ENCODE measurements at places on chromosomes 3 and 15. TPM values are rescaled to one million over a fixed set of nuclear protein-coding genes. Genes with fewer than 3 reads are reported as not detected.
A peak's percentile ranks its signal among the peaks of the same experiment; 100 is the strongest.

INKA1 gene
- 5.7 TPM for total RNA-seq

WDR72 gene
- not detected for total RNA-seq

PROS1 gene
- 1.3 TPM for total RNA-seq

SH2D7 gene
- not detected for total RNA-seq

CCDC32 gene
- 21.8 TPM for total RNA-seq

CCR9 gene
- not detected for total RNA-seq

CNTN3 gene
- not detected for total RNA-seq

TRH gene
- not detected for total RNA-seq

MAP6D1 gene
- total RNA-seq = 10.8 TPM

- no peak for DNase-seq
- H3K4me3 ChIP-seq = no peak overlapping the region
- H3K27me3 ChIP-seq = no peaks in the 10 kb centered on the region
- no peak overlapping the region for H3K27ac ChIP-seq
- no peaks in the 10 kb centered on the region for H3K36me3 ChIP-seq
Observed at GRCh38 chr3:6262010-6262409, 598.9 kb upstream of the GRM7 start.

DNA sequence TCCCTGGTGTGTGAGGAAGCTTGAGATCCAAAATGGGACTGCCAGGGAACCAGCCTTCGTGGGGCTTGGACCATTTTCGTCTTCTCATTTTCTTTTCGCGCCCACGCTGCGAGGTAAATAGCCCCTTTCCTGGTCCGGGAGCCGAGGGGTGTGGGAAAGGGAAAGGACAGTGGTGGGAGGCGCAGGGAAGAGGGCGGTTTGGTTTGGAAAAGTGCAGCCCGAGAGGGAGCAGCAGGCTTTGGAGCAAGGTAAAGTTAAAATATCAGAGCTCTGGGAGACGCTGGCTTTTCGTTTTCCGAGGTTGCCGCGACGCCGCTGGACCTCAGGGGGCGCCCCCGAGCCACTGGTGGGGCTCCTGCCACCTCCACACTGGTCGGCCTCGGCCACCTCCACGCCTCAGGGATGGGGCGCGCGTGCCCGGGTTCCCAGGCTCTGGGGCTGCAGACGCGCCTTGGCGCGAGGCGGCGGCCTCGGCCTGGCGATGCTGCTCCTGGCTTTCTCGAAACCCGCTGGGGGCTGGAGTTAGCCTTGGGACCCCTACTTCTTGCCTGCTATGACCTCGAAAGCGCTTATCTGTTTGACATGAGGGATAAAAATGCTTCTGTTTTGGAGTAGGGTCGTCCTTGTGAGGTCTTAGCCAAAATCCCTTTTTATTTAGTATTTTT lies 3.2 kb downstream of the PTPRG start:
- no peak for DNase-seq
- no peaks in the 10 kb centered on the region for H3K36me3 ChIP-seq
- no peak overlapping the region for H3K27ac ChIP-seq
- H3K4me1 ChIP-seq = no peaks in the 10 kb centered on the region
- no peak overlapping the region for H3K4me3 ChIP-seq
- H3K27me3 ChIP-seq = no peaks in the 10 kb centered on the region

DNA sequence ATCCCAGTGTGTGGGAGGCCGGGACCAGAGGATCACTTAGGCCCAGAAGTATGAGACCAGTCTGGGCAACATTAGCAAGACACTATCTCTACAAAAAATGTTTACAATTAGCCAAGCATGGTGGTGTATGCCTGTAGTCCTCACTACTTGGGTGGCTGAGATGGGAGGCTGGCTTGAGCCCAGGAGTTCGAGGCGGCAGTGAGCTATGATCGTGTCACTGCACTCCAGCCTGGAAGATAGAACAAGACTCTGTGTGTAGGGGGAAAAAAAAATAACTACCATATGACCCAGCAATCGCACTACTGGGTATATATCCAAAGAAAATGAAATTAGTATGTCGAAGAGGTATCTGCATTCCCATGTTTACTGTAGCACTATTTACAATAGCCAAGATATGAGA lies 22.6 kb downstream of the RYK start:
- DNase-seq = no peak
- H3K36me3 ChIP-seq = no peaks in the 10 kb centered on the region
- no peak overlapping the region for H3K27ac ChIP-seq
- peaks cover 3% of the 10 kb centered on the region for H3K4me1 ChIP-seq
- H3K4me3 ChIP-seq = no peak overlapping the region

GRCh38 chr15:39869858-39870515 lies 50.1 kb downstream of the GPR176 start:
- no peak overlapping the region for H3K4me3 ChIP-seq
- no peak for DNase-seq
- no peaks in the 10 kb centered on the region for H3K4me1 ChIP-seq
- H3K27ac ChIP-seq = no peak overlapping the region

- H3K36me3 ChIP-seq = peaks cover 43% of the 10 kb centered on the region
- no peak for DNase-seq
- no peaks in the 10 kb centered on the region for H3K27me3 ChIP-seq
- H3K27ac ChIP-seq = no peak overlapping the region
- H3K4me3 ChIP-seq = no peak overlapping the region
Observed at GRCh38 chr3:197820550-197821335, 29.7 kb downstream of the LRCH3 start.

GRCh38 chr3:44342176-44342790 lies 3.7 kb downstream of the TCAIM start:
- no peaks in the 10 kb centered on the region for H3K36me3 ChIP-seq
- no peaks in the 10 kb centered on the region for H3K27me3 ChIP-seq
- H3K4me1 ChIP-seq = peaks cover 38% of the 10 kb centered on the region
- H3K4me3 ChIP-seq = no peak overlapping the region

GRCh38 chr15:74024687-74025086 lies 30.2 kb downstream of the PML start:
- no peak for DNase-seq
- H3K27me3 ChIP-seq = no peaks in the 10 kb centered on the region
- no peak overlapping the region for H3K27ac ChIP-seq
- H3K36me3 ChIP-seq = peaks cover 5% of the 10 kb centered on the region
- H3K4me1 ChIP-seq = no peaks in the 10 kb centered on the region

DNA sequence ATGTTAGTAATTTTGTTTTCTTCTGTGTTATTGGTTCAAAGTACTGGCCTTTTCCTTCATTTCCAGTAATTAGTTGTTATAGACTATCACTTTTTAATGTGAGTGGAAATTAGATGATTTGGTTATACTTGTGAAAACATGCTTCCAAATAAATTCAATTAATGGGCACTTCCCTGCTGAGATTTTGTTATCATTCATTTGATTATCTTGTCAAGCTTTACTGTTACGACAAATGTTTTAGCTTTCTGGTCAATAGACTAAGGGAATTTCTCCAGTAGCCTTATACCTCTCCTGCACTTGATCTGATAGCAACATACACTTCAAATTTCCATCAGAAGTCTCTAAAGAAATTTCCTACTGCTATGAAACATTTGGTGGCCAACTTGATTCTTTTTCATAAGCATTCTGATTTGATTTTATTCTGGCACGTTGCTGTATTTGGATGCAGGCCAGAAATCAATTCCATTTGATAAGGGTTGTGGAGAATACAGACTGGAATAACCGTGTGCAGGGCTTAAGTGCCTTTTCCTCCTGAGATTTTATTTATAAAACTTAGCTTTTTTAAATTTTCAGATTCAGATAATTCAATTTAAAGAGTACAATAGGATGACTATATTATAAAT lies 573.8 kb upstream of the NAALADL2 start:
- H3K27ac ChIP-seq = no peak overlapping the region
- no peaks in the 10 kb centered on the region for H3K36me3 ChIP-seq
- H3K4me3 ChIP-seq = no peak overlapping the region
- DNase-seq = no peak
- H3K4me1 ChIP-seq = no peaks in the 10 kb centered on the region
- H3K27me3 ChIP-seq = no peaks in the 10 kb centered on the region

- no peaks in the 10 kb centered on the region for H3K4me1 ChIP-seq
- H3K4me3 ChIP-seq = no peak overlapping the region
- H3K27me3 ChIP-seq = no peaks in the 10 kb centered on the region
- no peaks in the 10 kb centered on the region for H3K36me3 ChIP-seq
- H3K27ac ChIP-seq = no peak overlapping the region
Observed at GRCh38 chr3:176584413-176585176, 612.7 kb downstream of the TBL1XR1 start.

- H3K4me1 ChIP-seq = no peaks in the 10 kb centered on the region
- no peak for DNase-seq
- no peaks in the 10 kb centered on the region for H3K27me3 ChIP-seq
- no peak overlapping the region for H3K27ac ChIP-seq
- H3K4me3 ChIP-seq = no peak overlapping the region
- no peaks in the 10 kb centered on the region for H3K36me3 ChIP-seq
Observed at GRCh38 chr3:178510496-178510895, 25.7 kb upstream of the KCNMB2 start.

- peaks cover 31% of the 10 kb centered on the region for H3K36me3 ChIP-seq
- no peak overlapping the region for H3K4me3 ChIP-seq
- H3K4me1 ChIP-seq = no peaks in the 10 kb centered on the region
- DNase-seq = no peak
Observed at GRCh38 chr3:47846186-47846879, 43.4 kb downstream of the DHX30 start.

DNA sequence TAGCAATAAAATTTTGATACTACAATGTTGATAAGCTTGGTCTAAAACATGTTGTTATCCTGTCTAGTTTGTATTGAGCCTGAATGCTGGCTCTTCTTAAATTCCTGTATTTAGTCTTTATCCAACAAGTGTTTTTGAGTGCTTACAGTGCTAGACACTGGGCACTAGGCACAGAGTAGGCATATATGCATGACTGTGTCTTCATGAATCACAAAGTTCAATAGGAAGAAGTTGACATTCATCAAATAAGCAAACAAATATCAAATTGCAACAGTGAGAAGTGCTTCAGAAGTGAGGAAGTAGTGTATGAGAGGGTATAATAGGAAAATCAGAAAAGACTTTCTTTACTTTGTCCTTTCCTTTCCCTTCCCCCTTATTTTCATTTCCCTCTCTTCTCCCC lies 6.8 kb downstream of the CD96 start:
- no peaks in the 10 kb centered on the region for H3K4me1 ChIP-seq
- H3K27me3 ChIP-seq = no peaks in the 10 kb centered on the region
- H3K4me3 ChIP-seq = no peak overlapping the region
- no peak overlapping the region for H3K27ac ChIP-seq
- no peak for DNase-seq

- no peak overlapping the region for H3K4me3 ChIP-seq
- peak; percentile 83 for DNase-seq
- H3K27ac ChIP-seq = no peak overlapping the region
- no peaks in the 10 kb centered on the region for H3K27me3 ChIP-seq
- peaks cover 19% of the 10 kb centered on the region for H3K4me1 ChIP-seq
- H3K36me3 ChIP-seq = no peaks in the 10 kb centered on the region
Observed at GRCh38 chr3:195001961-195002861, 268.7 kb downstream of the XXYLT1 start.

- H3K27me3 ChIP-seq = no peaks in the 10 kb centered on the region
- no peaks in the 10 kb centered on the region for H3K4me1 ChIP-seq
- peak; percentile 72 for DNase-seq
- no peak overlapping the region for H3K27ac ChIP-seq
- no peaks in the 10 kb centered on the region for H3K36me3 ChIP-seq
- H3K4me3 ChIP-seq = no peak overlapping the region
Observed at GRCh38 chr15:91142106-91142744, 42.2 kb downstream of the SV2B start.

DNA sequence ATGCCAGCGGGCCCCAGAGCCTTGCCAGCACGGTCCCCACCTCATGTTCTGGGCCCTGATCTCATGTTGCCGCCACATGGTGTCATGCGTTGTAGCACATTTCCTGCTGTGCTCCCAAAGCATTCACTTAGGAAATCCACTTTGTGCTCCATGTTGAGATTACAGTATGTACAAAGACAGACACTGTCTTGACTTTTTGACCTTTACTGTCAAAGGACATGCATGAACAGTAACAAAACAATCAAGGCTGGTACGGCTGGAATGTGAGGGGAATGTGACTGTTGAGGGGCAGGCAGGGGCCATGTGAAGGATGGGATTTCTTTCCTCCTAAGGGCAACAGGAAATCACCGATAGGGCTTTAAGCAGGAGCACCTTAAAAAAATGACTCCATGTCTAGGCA lies 53.3 kb upstream of the RPL32 start:
- H3K4me3 ChIP-seq = no peak overlapping the region
- peaks cover 5% of the 10 kb centered on the region for H3K4me1 ChIP-seq
- DNase-seq = no peak
- no peaks in the 10 kb centered on the region for H3K27me3 ChIP-seq
- H3K36me3 ChIP-seq = no peaks in the 10 kb centered on the region

- no peaks in the 10 kb centered on the region for H3K27me3 ChIP-seq
- no peaks in the 10 kb centered on the region for H3K36me3 ChIP-seq
- H3K27ac ChIP-seq = no peak overlapping the region
- H3K4me1 ChIP-seq = no peaks in the 10 kb centered on the region
- no peak overlapping the region for H3K4me3 ChIP-seq
Observed at GRCh38 chr15:57619746-57620145, 28.0 kb downstream of the MYZAP start.
